ENCODE measurements at places on chromosomes 12 and 14. TPM values are rescaled to one million over a fixed set of nuclear protein-coding genes. Genes with fewer than 3 reads are reported as not detected.

Gene SOAT2
- total RNA-seq, result not detected

Gene PPP2R5C
- 165 TPM for total RNA-seq

Gene GPRC5D
- not detected for total RNA-seq

Gene TMEM132D
- total RNA-seq, result 7.5 TPM

Gene GAS2L3
- total RNA-seq, result 94.2 TPM

Gene PAPLN
- 0.63 TPM for total RNA-seq

Gene TMTC1
- total RNA-seq, result 38.2 TPM

Gene LHX5
- total RNA-seq, result not detected

Gene PMEL
- not detected for total RNA-seq

Gene TMEM179
- total RNA-seq, result 43.2 TPM

Gene TWF1
- total RNA-seq, result 121 TPM

Gene CIROP
- total RNA-seq, result not detected

Gene SYT1
- total RNA-seq, result 168 TPM

Gene AMIGO2
- 12.5 TPM for total RNA-seq

Gene STON2
- total RNA-seq, result 45.1 TPM

Gene SSPN
- total RNA-seq, result 2.2 TPM

Gene NPFF
- not detected for total RNA-seq

Gene NFE2
- 0.63 TPM for total RNA-seq

Gene SUOX
- total RNA-seq, result 11.9 TPM

Gene ATL1
- 85.1 TPM for total RNA-seq

Gene ST8SIA1
- 44.1 TPM for total RNA-seq

Gene KRT3
- total RNA-seq, result not detected

Gene FERMT2
- total RNA-seq, result 98.3 TPM

Gene IFNG-AS1
- total RNA-seq, result 0.31 TPM

Gene CYP46A1
- 5.3 TPM for total RNA-seq

Gene FBXO33
- 18.5 TPM for total RNA-seq

Gene CMA1
- total RNA-seq, result not detected

Gene LMO3
- 492 TPM for total RNA-seq

Gene KRT82
- not detected for total RNA-seq

Gene ACOT6
- not detected for total RNA-seq

Gene PLEKHG7
- total RNA-seq, result not detected

Gene ZDHHC22
- 14.7 TPM for total RNA-seq

Gene DNAI7
- 2.5 TPM for total RNA-seq

Gene GIT2
- 94.8 TPM for total RNA-seq

Gene FOXA1
- total RNA-seq, result not detected

Gene KRT80
- not detected for total RNA-seq

Gene CAPZA3
- total RNA-seq, result not detected

Gene POTEG
- not detected for total RNA-seq

Gene C12orf75
- 18.8 TPM for total RNA-seq

Gene PTCSC3
- not detected for total RNA-seq

Gene GRIP1
- 98.6 TPM for total RNA-seq

Gene IRAK3
- 6.9 TPM for total RNA-seq

All from parietal lobe (tissue), 2 donors.